ENCODE measurements at places on chromosomes 5 and 9. TPM values are rescaled to one million over a fixed set of nuclear protein-coding genes. Genes with fewer than 3 reads are reported as not detected.

Gene TSPAN17
- total RNA-seq, result 40.4 TPM

Gene SLC46A2
- not detected for total RNA-seq

Gene CHD1
- 83.9 TPM for total RNA-seq

Gene KLHL3
- total RNA-seq, result 3.4 TPM

Gene MRPL36
- total RNA-seq, result 50.8 TPM

Gene IL31RA
- 1.2 TPM for total RNA-seq

Gene WWC1
- total RNA-seq, result 0.33 TPM

Gene PHPT1
- 44.4 TPM for total RNA-seq

Gene PRLR
- total RNA-seq, result 1.2 TPM

Gene CD74
- total RNA-seq, result 0.22 TPM

Gene PPP3R2
- total RNA-seq, result not detected

Gene MLANA
- total RNA-seq, result not detected

Gene SOX30
- total RNA-seq, result not detected

Gene LRRC70
- total RNA-seq, result 1.4 TPM

Gene VCAN
- total RNA-seq, result 151 TPM

Gene CNTNAP3
- total RNA-seq, result 0.87 TPM

Gene GPR150
- total RNA-seq, result 0.33 TPM

Gene TAF11L12
- total RNA-seq, result not detected

Gene TSSK1B
- total RNA-seq, result 0.11 TPM

Gene EGR1
- total RNA-seq, result 3.6 TPM

Gene ANKRD31
- 0.11 TPM for total RNA-seq

Gene TMEM252
- not detected for total RNA-seq

Gene ENG
- 7.1 TPM for total RNA-seq

Gene FBLL1
- total RNA-seq, result 0.75 TPM

Gene PCDHGA4
- total RNA-seq, result 5.2 TPM

Gene IQGAP2
- 2.1 TPM for total RNA-seq

Gene RGS7BP
- total RNA-seq, result not detected

Gene TMEM215
- not detected for total RNA-seq

Gene RASGRF2
- total RNA-seq, result 12.5 TPM

Gene LECT2
- total RNA-seq, result not detected

Gene TRPM6
- total RNA-seq, result under 0.01 TPM

Gene ACOT12
- 0.37 TPM for total RNA-seq

Gene CDH6
- total RNA-seq, result 21.6 TPM

Gene ORM2
- total RNA-seq, result not detected

Gene PCDHGA2
- 0.89 TPM for total RNA-seq

Gene SLCO6A1
- total RNA-seq, result not detected

Gene AGXT2
- not detected for total RNA-seq

Gene CD274
- 10.5 TPM for total RNA-seq

Gene N4BP3
- total RNA-seq, result 1.1 TPM

Gene PCDHGA8
- 1.1 TPM for total RNA-seq

Gene PCDHB14
- 0.11 TPM for total RNA-seq
